ENCODE measurements at places on chromosomes 1 and 21.

GRCh38 chr1:33392639-33393038, 38.3 kb downstream of the PHC2 start:
- DNase-seq, result no peak

DNA sequence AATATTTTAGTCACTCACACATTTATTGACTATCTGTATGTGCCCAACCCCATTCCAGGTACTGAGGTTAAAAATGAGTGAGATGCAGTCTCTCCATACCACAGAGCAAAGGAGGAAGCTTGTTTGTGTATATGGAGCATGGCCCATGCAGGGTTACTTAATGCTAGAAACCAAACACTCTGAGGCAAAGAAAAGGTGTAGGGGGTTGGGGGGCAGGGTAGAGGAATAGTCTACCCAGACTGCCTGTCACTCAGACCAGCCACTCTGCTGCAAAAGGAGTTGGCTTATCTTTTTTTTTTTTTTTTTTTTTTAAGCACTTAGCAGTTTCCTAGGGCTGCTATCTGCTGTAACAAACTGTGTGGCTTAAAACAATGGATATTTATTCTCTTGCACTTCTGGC, 19.8 kb downstream of the PGM1 start:
- DNase-seq, result no peak

GRCh38 chr1:224644553-224645154, 28.5 kb downstream of the CNIH3 start:
- DNase-seq, result peak; percentile 32

DNA sequence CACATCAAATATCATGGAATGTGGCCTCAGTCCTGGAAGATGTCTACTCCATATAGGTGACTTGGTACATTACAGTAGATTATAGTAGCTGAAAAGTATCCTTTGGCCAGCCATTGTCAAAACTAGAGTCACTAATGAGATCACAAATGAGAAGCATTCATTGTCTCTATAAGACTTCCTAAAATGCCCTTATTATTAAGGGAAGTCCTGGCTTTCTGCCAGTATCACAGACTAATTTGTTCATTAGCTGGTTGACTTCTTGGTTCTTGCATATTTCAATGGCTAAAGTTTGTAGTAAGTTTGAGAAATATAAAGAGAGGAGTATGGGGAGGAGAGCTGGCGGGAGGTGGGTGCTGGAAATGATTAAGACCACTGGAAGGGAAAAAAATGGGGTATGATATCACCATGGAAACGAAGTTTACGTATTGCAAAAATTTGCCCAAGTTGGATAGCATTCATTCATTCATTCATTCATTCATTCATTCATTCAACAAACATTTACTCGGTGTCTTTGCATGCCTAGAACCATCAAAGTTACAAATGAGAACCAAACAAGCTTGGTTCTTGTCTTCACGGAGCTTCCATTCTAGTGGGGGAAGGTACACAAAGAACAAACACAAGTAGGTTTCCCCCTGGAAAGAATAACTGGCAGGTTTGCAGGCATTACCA, 11.7 kb upstream of the B3GALNT2 start:
- no peak for DNase-seq

- DNase-seq, result no peak
Observed at GRCh38 chr21:22728091-22728490, 1729.9 kb downstream of the NCAM2 start.

DNA sequence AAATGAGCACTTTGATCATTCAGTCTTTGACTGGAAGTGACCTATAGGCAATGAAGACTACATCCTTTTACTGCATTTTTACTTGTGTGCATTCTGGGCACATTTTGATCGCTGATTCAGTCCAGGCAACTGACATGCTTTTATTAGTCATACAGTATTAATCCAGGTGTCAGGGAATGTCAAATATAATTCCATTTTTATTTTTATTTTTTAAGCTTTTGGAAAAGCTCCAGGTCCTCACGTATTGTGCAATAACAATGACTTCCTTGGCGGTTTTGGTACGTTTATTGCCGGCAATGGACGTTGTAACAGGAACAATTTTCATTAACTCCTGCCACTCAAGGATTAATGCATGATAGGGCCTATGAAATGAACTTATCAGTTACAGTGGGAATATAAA, 302.6 kb upstream of the PTBP2 start:
- DNase-seq, result no peak

- DNase-seq, result no peak
Observed at GRCh38 chr1:46642115-46642680, 25.6 kb upstream of the MOB3C start.

GRCh38 chr1:110174961-110175360, 24.7 kb downstream of the SLC6A17 start:
- DNase-seq, result no peak

GRCh38 chr1:225480825-225481434, 53.1 kb upstream of the LBR start:
- DNase-seq, result peak; percentile 43

DNA sequence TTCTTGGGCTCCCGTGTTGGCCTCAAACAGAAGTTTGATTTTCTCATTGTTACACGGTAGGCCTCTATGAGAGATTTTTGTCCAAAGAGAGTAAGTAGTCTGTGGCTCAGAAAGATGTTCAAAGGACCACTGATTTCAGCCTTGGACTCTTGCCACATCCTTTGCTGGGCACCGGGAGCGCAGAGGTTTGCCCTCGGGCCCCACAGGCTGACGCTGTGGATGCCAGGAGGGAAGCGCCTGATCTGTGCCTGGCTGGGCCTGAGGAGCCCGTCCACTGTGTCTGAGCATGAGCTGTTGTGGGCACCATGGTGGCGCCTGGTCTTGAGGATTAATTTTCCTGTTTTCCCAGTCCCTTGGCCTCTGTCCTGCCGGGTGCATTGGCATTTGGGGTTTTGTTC, 52.3 kb downstream of the PCNT start:
- no peak for DNase-seq

DNA sequence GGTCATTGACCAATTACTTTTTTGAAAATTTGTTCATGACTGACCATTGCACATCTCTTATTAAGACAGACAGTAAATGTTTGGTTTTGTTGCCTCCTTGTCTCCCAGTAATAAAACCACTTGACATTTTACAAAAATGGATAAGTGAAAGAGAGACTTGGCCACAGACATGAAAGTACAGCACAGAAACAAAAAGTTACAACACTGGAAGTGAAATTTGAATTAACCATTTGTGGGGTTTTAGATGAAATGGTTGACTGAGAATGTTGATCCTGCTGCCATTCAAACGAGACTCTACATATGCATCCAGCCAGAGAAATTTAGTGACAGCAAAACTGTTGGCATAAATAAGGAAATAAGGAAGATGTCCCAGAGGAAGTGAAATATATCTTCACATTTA, 79.3 kb upstream of the B3GALT2 start:
- no peak for DNase-seq

- DNase-seq, result no peak
Observed at GRCh38 chr1:11746092-11746491, 10.2 kb downstream of the AGTRAP start.

DNA sequence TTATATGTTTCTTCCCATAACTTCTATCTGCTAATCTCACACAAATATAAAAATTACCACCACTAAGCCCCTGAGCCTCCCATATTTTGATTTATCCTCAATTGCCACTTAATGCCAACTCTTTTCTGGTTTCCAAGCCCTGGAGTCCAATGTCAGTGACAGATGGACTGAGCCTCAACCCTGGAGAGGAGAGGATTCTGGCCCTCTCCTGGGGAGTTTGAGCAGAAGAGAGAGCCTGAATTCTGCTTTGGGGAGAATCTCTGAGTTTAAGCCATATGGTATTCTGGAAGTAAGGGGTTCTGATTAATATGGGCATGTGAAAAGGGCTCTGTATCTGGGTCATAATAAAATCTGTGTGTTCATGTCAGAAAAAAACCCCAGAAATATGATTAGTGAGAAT, 8.5 kb downstream of the CADM3 start:
- no peak for DNase-seq

DNA sequence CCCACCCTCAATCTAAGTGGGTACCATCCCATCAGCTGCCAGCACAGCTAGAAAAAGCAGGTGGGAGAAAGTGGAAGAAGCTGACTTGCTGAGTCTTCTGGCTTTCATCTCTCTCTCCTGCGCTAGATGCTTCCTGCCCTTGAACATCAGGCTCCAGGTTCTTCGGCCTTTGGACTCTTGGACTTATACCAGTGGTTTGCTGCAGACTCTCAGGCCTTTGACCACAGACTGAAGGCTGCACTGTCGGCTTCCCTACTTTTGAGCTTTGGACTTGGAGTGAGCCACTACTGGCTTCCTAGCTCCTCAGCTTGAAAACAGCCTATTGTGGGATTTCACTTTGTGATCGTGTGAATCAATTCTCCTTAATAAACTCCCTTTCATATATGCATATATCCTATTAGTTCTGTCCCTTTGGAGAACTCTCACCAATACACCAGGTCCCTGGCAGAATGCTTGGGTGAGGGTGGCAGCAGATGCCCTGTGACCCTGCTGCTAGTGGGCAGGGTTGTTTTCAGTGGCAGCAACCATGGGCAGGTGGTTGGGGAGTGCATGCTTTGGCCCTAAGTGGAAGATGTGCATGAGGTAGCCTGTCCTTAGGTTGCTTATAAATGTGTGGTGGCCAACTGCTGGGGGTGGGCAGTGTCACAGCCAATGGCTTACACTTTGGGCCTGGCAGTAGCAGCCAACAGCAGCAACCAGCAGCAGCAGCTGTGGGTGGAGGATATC, 10.8 kb upstream of the ADAM30 start:
- no peak for DNase-seq

All from CD4-positive, alpha-beta T cell treated with Interferon alpha-2 for 1 hour (primary cell).